ENCODE measurements at places on chromosomes 1 and 21. TPM values are rescaled to one million over a fixed set of nuclear protein-coding genes. Genes with fewer than 3 reads are reported as not detected.

PCP4L1 gene
- not detected for total RNA-seq

FAM163A gene
- total RNA-seq = not detected

- DNase-seq = peak; percentile 32
Measured at GRCh38 chr1:64532646-64533045, 62.7 kb downstream of the CACHD1 start.

- DNase-seq = peak; percentile 36
Measured at GRCh38 chr1:17569200-17570139, 30.0 kb downstream of the ARHGEF10L start.

DNA sequence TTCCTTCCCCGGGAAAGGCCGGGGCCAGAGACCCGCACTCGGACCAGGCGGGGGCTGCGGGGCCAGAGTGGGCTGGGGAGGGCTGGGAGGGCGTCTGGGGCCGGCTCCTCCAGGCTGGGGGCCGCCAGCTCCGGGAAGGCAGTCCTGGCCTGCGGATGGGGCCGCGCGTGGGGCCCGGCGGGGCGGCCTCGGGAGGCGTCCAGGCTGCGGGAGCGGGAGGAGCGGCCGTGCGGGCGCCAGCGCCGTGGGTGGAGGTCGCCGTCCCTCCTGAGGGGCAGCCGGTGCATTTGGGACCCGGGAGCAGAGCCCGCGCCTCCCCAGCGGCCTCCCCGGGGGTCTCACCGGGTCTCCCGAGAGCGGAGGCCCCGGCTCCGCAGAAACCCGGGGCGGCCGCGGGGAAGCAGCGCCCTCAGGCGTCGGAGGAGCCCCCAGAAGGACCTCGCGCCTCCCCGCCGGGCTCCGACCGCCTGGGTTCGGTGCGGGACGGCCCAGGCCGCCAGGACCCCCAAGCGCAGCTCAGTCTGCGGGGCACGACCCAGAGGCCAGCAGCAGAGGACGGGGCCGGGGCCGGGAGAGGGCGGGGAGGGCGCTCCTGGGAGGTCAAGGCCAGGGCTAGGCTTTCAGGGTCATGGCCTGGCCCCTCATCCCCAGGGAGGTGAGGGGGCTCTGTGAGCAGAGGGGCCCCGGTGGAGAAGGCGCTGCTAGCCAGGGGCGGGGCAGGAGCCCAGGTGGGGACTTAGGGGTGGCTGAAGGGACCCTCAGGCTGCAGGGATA lies 7.2 kb upstream of the SLX9 start:
- DNase-seq = no peak

- DNase-seq = peak; percentile 67
Measured at GRCh38 chr1:180633057-180634056, 1.5 kb downstream of the XPR1 start.

- no peak for DNase-seq
Measured at GRCh38 chr1:110455151-110455550, 4.2 kb downstream of the PROK1 start.

DNA sequence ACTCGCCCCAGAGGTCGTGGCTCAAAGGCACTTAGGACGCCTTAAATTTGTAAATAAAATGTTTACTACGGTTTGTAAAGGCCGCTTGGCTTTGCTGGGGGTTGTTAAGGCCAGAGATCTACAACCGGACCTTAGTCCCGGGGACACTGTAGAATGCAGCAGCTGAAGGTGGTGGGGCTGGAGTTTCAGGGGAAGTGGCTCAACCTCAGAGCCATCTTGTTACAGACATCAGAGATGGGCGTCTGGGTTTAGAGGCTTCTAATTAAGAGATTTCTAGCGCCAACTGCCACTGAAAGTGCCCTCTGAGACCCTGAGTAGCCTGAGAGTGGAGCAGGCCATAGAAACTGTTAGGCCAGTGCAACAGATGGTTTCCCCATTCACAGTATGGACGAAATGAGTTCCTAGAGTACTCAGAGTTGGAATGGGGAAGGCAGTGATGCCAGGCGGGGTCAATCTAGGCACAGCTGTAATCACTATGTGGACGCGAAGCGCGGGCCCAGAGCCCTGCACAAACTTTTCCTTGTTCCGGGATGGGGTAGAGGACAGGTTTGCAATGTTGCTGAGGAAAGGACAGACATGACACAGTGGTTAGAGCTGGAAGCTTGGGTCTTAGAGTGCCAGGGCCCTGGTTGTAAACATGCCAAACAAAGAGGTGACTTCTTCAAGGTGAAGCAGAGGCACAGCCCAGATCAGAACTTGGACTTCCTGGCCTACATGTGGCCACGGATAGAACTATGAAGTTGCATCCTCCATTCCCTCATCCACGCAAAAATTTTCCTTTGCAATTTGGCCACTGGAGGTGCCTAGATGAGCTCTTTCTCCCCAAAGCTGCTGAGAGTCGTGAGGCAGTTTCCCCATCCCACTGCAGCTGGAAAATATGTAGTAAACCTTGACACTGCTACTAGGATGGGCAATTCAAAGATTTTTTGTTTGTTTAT lies 6.0 kb downstream of the HLX start:
- DNase-seq = no peak

DNA sequence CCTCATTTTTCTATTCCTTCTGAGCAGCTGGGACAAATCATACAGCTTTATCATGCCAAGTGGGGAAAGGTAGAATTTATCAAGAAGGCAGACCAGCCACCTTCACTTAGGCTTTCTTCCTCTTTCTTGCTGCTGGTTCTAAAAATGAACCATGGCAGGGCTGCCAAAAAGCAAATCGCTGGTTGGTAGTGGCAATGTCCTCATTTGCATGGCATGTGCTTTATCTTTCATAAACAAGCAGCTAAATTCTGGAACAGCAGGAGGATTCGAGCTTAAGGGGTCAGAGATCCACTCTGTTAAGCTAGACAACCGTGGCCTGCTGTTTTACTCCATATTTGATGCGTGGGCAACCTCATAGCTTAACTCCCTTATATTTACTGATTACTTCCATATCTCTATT lies 91.3 kb downstream of the RPE65 start:
- DNase-seq = no peak

- DNase-seq = no peak
Measured at GRCh38 chr21:45469273-45470086, 64.5 kb downstream of the COL18A1 start.

All from mammary epithelial cell (primary cell).